ENCODE measurements at places on chromosomes 4 and X. TPM values are rescaled to one million over a fixed set of nuclear protein-coding genes. Genes with fewer than 3 reads are reported as not detected.

The ATP2B3 gene
- under 0.01 TPM for total RNA-seq

The DCHS2 gene
- not detected for total RNA-seq

- no peak overlapping the region for H3K4me3 ChIP-seq
- peaks cover 5% of the 10 kb centered on the region for H3K36me3 ChIP-seq
- no peak overlapping the region for H3K27ac ChIP-seq
- no peaks in the 10 kb centered on the region for H3K27me3 ChIP-seq
Measured at GRCh38 chr4:56958111-56958517, 19.3 kb downstream of the NOA1 start.

DNA sequence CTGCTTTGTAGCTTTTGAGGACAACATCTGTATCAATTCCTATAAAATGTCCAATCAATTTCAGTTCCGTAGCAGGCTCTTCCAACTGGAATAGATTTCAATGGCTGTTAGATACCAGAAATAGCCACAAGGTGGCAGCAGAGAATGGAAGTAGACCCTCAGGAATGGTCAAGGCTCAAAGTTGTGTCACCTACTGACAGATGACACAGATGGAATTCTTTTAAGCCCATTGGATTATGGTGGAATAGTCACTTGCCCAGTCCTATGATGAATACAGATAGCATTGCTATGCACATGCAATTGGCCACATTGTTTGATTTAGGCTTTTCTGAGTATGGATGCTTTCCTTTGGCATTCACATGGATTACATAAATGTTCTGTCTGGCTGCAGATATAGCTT is 130.4 kb upstream of the RADX start:
- peak; percentile 41 for DNase-seq
- no peaks in the 10 kb centered on the region for H3K36me3 ChIP-seq
- no peak overlapping the region for H3K4me3 ChIP-seq
- H3K27ac ChIP-seq, result no peak overlapping the region
- H3K27me3 ChIP-seq, result peaks cover 2% of the 10 kb centered on the region

Data from IMR-90 (cell line).